Posterior cingulate gyrus (tissue), 11 donors: ENCODE measurements at places on chromosomes 2 and 18.

DNA sequence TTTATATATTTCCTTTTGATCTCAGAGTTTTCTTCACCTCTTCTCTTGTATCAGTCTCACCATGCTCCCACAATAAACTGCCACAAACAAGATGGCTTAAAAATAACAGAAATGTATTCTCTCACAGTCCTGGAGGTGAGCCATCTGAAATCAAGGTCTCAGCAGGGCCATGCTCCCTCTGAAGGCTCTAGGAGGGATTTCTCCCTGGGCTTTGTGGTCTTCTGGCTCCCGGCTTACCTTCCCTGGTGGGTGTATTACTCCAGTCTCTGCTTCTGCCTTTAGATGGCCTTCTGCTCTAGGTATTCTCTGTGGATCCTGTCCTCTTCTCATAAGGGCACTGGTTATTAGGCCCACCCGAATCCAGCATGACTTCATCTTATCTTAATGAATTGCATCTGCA is 994.7 kb upstream of the POU3F3 start:
- DNase-seq: no peak

DNA sequence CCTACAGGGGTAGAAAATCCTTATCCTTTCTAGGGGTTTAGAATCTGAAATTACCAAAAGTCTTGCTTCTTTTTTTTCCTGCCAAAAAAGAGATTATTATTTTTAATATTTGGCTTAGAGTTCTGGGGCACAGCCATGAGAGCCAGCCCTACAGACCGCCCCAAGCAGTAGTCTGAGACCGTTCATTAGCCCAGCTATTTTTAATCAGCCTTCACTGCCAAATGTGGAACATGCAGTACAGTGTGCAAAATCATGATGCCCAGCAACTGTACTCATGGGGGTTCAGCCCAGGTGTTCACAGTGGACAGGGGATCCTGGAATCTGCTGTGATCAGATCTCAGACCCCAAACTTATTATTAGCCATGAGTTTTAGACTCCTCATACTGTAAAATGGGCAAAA is 60.4 kb downstream of the GRB14 start:
- no peak for DNase-seq

GRCh38 chr2:3631851-3632659 is 25.9 kb upstream of the ALLC start:
- no peak for DNase-seq

GRCh38 chr2:203346612-203347011 is 18.4 kb downstream of the ABI2 start:
- no peak for DNase-seq

- DNase-seq: no peak
These were observed 6.3 kb upstream of the SCYGR8 start for GRCh38 chr2:227739351-227739750.

- DNase-seq: peak; percentile 78
These were observed 104.1 kb downstream of the CHN1 start for GRCh38 chr2:174901075-174901474.

DNA sequence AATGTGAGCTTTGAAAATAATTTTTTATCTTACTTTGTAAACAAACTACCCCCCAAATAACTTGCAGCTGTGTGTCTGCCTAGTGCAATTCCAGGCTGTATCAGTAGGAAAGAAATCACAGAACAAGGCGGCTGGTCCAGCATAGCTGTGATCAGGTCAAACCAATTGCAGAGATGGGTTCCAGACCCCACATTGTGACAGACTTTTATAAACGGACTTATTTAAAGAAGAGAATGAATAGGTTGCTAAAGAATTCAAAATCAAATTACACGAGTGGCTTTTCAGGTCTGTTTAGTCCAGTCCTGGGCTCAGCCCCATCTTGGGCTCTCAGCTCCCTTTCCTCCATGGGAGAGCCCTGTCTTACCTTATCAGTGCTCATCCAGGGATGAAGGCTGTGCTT is 11.1 kb downstream of the BMP10 start:
- no peak for DNase-seq

- DNase-seq: no peak
These were observed 11.5 kb upstream of the SERPINB13 start for GRCh38 chr18:63575681-63576080.

DNA sequence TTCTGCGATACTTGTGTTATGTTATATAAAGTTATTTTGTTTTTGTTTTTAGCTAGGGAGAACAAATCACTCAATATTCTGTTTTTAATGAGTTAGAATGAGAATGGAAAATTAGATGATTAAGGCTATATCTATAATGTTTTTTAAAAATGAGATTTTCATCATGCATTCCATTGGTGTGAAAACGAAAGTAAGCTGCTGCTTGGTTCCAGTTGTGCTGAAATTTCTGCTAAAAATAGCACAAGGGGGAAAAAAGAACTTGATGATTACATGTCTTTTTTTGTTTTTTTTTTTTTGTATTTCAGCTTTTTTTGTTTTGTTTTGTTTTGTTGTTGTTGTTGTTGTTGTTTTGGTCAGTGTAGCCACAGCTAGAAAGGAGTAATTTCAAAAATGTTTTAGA is 242.6 kb upstream of the KCNJ3 start:
- DNase-seq: no peak

DNA sequence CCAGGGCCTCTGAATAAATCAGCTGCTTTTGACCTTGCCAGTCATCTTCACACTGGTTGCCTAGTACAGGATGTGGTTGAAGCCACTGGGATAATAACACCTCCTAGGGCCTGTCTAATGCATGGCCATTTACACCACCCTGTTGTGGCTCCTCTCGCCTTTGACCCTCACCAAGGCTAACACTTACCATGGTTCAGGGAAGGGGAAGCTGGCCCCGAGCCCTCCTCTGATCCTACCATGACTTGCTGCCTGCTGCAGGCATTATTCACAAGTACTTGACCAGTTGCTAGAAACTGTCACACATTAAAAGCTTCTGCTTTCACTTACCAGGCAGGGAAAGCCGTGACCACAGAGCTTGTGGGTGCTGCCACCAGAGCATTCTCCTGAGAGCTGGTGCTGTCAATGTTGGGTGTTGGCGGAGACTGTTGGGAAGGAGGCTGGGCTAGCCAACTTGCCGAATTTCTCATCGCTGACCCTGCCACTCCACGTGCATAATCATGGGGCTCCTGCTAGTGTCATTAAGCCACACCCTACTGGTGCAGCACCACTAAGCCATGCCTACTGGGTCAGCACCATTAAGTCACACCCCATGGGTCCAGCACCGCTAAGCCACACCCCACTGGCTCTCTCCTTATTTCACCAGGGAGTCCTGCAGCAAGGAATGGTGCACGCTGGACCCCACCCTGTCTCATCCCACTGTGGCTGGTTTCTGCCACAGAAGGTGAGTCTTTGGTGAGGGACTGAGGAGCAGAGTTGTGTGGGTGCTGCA is 47.0 kb upstream of the TTC39C start:
- no peak for DNase-seq

- no peak for DNase-seq
These were observed 17.7 kb downstream of the SMIM21 start for GRCh38 chr18:75409806-75410205.

- DNase-seq: no peak
These were observed 167.0 kb upstream of the HAAO start for GRCh38 chr2:42959234-42960001.

- DNase-seq: no peak
These were observed 77.1 kb upstream of the TNP1 start for GRCh38 chr2:216936954-216937357.

- no peak for DNase-seq
These were observed 127.6 kb downstream of the ALPK2 start for GRCh38 chr18:58501066-58501896.

DNA sequence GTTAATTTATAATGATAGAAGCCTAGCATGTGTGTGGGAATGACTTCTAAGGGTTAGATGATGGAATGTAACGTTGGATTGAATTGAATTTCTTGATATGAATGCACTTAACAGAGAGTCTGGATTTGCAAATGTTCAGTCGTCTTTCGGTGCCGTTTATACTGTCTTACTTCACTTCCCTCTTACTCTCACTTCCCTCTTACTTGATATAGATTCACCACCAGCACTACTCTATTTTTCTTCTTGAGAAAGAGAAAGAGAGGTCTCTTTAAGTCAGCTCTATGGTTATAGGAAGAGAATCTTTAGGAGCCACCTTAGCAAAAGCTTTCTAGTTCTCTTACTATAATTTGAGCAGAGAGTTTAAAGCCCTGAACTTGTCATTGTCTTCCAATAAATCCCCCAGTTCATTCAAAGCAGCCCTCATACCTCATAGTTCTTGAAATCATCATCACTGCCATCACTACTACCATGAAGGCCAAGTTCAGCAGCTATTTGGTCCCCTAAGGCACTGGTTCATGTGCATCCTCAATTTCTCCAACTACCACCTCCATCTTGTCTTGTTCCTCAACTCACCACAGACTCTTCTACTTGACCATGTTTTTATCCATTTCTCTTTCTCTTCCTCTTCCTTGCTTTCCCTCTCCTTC is 501.7 kb upstream of the TCF4 start:
- DNase-seq: no peak

DNA sequence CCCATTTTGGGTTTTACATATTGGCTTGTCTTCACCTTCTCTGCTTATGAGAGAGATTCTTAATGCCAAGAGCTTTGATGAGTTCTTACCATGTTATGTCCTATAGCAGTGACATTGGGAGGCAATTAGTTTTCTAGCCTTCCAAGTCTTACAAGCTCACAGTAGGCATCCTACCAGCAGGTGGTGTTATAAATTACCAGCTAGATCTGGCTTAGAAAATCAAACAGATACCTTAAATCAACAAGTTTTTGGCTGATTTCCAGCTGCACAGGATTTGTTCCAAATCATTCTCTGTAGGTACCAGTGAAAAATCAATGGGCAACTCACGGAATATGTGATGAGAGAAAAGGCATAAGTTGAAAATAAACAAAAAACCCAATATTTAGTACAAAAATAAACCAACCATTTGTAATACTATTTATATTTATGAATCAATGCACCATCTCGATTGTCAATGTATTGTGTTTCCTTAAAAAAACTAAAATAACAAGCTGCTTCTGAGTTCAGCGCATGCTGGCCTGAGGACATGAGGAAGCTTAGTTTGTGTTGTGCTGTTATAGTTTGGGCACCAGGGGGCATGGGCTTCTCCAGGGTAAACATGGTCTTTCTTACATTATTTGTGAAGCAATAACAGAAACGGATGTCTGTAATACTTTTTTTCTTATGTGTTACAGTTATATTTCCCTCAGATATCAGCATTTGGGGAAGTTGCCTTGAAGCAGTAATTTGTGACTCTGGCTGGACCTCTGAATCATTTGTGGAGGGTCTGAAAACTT is 34.1 kb upstream of the NXPH2 start:
- no peak for DNase-seq

DNA sequence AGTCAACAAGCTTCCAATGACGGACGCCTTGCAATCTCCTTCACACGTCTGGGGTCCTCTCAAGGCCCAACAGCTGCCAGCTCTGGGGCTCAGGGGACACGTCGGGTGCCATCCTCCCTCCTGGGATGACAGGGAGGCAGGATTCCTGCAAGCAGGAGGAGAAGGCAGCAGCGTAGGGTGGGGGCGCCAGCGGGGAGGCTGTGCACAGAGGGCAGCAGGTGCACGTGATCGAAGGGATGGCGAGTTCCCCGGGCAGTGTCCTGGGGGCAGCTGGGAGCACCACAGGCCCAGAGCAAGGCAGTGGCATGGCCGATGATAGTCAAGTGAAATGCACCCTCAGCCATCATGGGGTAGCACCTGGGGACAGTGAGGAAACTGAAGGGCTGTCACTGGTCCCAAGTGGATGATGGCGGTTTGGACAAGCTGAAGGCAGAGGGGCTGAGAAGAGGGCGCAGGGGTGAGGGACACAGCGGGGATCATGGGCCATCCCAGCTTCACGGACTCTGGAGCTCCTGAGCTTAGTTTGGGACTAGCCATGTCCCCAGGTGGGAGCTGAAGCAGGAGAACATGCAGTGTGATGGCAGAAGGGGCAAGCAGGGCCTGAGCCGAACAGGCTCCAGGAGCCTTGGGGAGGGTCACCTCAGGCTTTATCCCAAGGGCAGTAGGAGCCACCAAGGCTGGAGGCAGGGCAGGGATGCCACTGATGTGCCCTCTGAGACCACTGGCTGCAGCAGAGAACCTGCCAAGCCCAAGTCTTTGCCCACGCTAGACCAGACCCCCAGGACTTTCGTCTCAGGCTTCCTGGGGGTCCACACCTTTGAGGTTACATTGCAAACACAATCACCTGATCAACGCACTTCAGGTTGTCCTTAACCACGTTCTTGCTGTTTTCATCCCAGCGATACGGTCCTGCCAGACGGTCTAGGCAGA is 16.3 kb upstream of the SNED1 start:
- peak; percentile 61 for DNase-seq

GRCh38 chr2:38602136-38602731 is 494 bp downstream of the HNRNPLL start:
- DNase-seq: peak; percentile 75

DNA sequence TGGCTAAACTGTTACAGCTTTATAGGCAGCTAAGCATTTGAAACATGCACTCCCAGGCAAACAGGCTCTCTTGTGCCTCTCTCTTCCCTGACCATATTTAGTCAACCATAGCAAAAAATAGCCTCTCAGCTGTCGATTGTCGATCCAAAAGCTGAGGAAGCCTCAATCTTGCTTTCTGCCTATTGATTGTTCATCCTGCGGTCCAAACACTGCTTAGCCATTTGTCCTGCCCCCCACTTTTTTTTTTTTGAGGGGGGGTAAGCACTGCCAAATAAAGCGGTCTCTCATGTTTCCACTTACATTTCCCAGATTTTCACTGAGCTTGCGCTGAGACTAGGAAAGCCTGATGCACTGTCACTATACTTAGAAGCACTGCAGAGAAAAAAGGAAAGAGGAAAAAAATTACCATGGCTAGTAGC is 90.8 kb downstream of the MIB1 start:
- DNase-seq: peak; percentile 10

DNA sequence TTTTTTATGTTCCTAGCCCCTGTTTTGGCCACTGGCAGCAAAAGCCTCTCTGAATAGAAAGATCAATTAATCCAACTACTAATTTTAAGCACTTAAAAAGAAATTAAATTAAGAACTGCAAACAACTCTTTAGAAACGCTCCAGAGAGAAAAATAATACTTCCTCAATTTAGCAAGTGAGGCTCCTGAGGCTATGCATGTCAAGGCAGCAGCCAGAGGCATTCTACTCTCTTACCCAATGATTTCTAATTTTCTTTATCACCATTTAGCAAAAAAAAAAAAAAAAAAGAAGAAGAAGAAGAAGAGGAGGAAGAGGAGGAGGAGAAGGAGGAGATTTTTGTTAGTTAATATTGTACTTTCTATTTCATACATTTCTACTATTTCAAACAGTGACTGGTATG is 68.5 kb downstream of the TMEM237 start:
- no peak for DNase-seq

GRCh38 chr2:213101692-213102460 is 49.5 kb downstream of the IKZF2 start:
- DNase-seq: no peak

DNA sequence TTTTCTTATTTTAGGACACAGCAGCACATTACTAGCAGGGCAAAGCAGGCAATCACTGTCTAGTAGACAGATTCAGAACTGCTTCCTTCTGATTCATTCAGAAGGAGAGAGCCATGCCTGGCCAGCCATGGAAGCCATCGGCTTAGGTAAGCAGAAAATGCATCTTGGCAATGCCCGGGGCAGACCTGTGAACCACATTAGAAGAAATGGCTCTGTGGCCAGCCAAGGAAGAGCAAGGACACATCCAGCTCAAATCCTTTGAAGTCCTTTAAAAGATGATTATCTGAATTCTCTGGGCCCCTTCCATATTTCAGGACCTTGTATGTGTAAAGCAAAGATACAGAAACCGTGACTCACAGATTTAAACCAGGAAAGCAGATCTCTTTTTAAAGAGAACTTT is 227.4 kb downstream of the PID1 start:
- no peak for DNase-seq

- peak; percentile 68 for DNase-seq
These were observed at the start of gene NMUR1 for GRCh38 chr2:231530099-231531011. Gene NMUR1, minus strand, starts transcription at chr2:231530445. Its CDS starts 84 bp downstream, at chr2:231530361.

- no peak for DNase-seq
These were observed 254.5 kb downstream of the TFCP2L1 start for GRCh38 chr2:121030523-121030922.
